ENCODE measurements at places on chromosomes 3 and 15. TPM values are rescaled to one million over a fixed set of nuclear protein-coding genes. Genes with fewer than 3 reads are reported as not detected.

Gene ARNT2
- total RNA-seq: 4.7 TPM

Gene STRIT1
- total RNA-seq: not detected

Gene RTP4
- 2.8 TPM for total RNA-seq

Gene GOLGA6L10
- total RNA-seq: under 0.01 TPM

Gene CADPS
- 3.8 TPM for total RNA-seq

Gene CACNA1D
- total RNA-seq: 0.33 TPM

Gene GREM1
- 141 TPM for total RNA-seq

Gene NUSAP1
- 9.1 TPM for total RNA-seq

Gene GOLGA8G
- not detected for total RNA-seq

Gene LMAN1L
- 0.15 TPM for total RNA-seq

Gene SCG3
- total RNA-seq: not detected

Gene CLDN18
- total RNA-seq: under 0.01 TPM

Gene POLQ
- 0.99 TPM for total RNA-seq

Gene ZNF80
- not detected for total RNA-seq

Gene TAGLN3
- total RNA-seq: 0.87 TPM

Gene HIGD2B
- total RNA-seq: not detected

Gene OR5K2
- total RNA-seq: not detected

Gene RBP2
- not detected for total RNA-seq

Gene PYGO1
- 11.2 TPM for total RNA-seq

Gene CYP8B1
- total RNA-seq: not detected

Gene PPP1R14D
- not detected for total RNA-seq

Gene CERS3
- not detected for total RNA-seq

Gene NR2E3
- total RNA-seq: not detected

Gene DPPA2
- total RNA-seq: not detected

Gene FANCD2
- 25.7 TPM for total RNA-seq

Gene PAQR5
- 7.9 TPM for total RNA-seq

Gene TOP2B
- 61.4 TPM for total RNA-seq

Gene FBXO22
- total RNA-seq: 46.4 TPM

Gene LRRC28
- total RNA-seq: 25.2 TPM

Gene SCAANT1
- total RNA-seq: not detected

Gene DAZL
- total RNA-seq: not detected

Gene UQCRC1
- 358 TPM for total RNA-seq

Gene TRPC1
- 49.5 TPM for total RNA-seq

Gene GPR62
- under 0.01 TPM for total RNA-seq

Gene CCDC80
- 386 TPM for total RNA-seq

Gene SERPINI2
- not detected for total RNA-seq

Gene KNL1
- 28.2 TPM for total RNA-seq

Gene LRRC57
- 16.9 TPM for total RNA-seq

All from smooth muscle cell of trachea (primary cell).